ENCODE measurements at places on chromosomes 2 and 18. TPM values are rescaled to one million over a fixed set of nuclear protein-coding genes. Genes with fewer than 3 reads are reported as not detected.

UGT1A4 gene
- not detected for total RNA-seq

ABCB11 gene
- 0.53 TPM for total RNA-seq

AQP12B gene
- total RNA-seq: not detected

MBP gene
- total RNA-seq: 0.40 TPM

C2orf68 gene
- total RNA-seq: 15.3 TPM

ANKRD29 gene
- 0.27 TPM for total RNA-seq

HOXD1 gene
- total RNA-seq: not detected

ALPI gene
- total RNA-seq: not detected

MPP4 gene
- total RNA-seq: 15.8 TPM

HRH4 gene
- not detected for total RNA-seq

EN1 gene
- not detected for total RNA-seq

SPATA3 gene
- total RNA-seq: not detected

INPP5D gene
- 39.6 TPM for total RNA-seq

KCNJ13 gene
- total RNA-seq: not detected
